Motor neuron (in vitro differentiated cells): ENCODE measurements at places on chromosomes 12 and 14.

- peak; percentile 50 for ATAC-seq
These were observed 14.1 kb downstream of the ZFHX2 start for GRCh38 chr14:23537351-23538049.

DNA sequence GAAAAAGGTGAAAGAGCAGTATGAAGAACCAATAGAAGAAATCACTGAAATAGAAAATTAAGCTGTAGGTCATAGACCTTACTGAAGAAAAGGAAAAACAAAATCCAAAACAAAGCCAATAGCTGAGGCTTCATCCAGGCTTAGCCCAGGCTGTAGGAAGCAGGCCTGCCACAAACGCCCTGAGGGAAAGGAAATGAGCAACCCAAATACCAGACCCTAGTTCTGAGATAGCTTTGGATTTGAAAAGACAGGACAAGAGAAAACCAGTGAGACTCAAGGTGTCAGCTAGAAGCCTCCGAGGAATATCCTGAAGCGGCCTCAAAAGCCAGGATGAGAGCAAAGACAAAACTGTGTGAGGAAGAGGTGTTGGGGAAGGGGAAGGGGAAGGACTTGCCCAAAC is 79.2 kb downstream of the FERMT2 start:
- no peak for ATAC-seq

GRCh38 chr12:95738024-95738611 is 52.4 kb downstream of the NTN4 start:
- no peak for ATAC-seq

GRCh38 chr12:793711-794110 is 41.3 kb downstream of the WNK1 start:
- no peak for ATAC-seq

- no peak for ATAC-seq
These were observed 52.3 kb downstream of the MVK start for GRCh38 chr12:109625749-109626377.

DNA sequence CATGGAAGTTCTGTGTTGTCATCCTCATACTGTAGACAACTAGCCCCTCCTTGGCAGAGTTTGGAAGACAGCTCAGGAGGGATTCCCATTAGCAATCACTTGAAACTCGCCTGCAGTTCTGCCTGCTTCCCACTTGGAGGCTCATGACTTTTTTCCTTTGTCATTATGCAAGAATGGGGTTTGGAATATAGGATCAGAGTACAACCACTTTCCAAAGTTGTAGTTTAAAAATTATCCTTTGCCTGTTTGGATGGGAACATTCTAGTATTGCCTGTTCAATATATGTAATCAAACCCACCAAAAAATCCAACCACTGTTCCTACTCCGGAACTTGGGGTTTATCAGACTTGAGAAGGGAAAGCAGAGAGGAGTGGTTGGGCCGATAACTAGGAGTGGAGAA is 2.1 kb upstream of the GPD1 start:
- peak; percentile 27 for ATAC-seq

GRCh38 chr12:60168441-60168840 is 572.6 kb downstream of the SLC16A7 start:
- no peak for ATAC-seq

- no peak for ATAC-seq
These were observed 454.5 kb downstream of the ADAMTS20 start for GRCh38 chr12:43097471-43097870.

- no peak for ATAC-seq
These were observed 158.2 kb downstream of the FOXN3 start for GRCh38 chr14:89258728-89259273.

GRCh38 chr14:62179367-62180018 is 417.3 kb downstream of the SNAPC1 start:
- peak; percentile 51 for ATAC-seq

GRCh38 chr12:102444093-102444492 is 36.3 kb downstream of the IGF1 start:
- no peak for ATAC-seq

DNA sequence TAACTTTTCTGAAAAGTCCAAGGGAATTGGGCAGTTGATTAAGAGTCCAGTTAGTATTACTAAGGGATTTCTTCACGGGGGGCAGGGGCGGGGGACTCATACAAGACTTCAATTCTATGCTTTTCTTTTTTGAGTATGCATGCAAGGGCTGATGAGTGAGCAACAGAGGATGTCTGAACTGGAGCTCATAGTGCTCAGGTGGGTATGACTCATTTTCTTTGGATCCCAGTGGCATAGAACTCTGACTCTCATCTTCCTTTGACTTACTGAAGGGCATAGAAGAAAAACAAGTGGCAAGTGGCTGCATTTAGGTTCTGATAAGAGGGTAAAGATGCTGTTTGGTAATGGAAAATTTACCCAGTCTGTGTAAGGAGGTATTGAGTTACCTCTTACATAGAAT is 749.2 kb downstream of the NOVA1 start:
- no peak for ATAC-seq

- no peak for ATAC-seq
These were observed 6.8 kb downstream of the MMP17 start for GRCh38 chr12:131834798-131835615.

GRCh38 chr12:76449583-76449982 is 101.4 kb upstream of the BBS10 start:
- ATAC-seq: no peak

GRCh38 chr14:30610787-30611343 is 11.3 kb upstream of the SCFD1 start:
- no peak for ATAC-seq

DNA sequence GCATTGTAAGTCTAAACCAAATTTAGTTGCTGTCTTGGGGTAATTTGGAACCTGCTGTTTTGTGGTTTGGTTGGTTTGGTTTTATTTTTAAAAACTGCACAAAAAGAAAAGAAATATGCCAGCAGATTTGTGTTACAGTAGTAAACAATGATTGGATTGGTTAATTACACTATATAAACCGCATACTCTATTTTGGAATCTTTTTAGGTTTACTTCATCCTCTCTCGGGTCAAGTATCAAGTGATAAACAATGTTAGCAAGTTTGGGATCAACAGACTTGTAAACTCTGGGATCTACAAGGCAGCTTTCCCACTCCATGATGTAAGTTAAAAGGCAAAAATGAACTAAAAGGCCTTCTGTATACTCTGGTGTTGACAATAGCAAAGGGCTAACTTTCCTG is 132.4 kb downstream of the ANO6 start:
- no peak for ATAC-seq

- ATAC-seq: peak; percentile 25
These were observed 31.1 kb downstream of the CCDC177 start for GRCh38 chr14:69543341-69544115.

- no peak for ATAC-seq
These were observed 6.0 kb upstream of the IL22 start for GRCh38 chr12:68259318-68259940.

DNA sequence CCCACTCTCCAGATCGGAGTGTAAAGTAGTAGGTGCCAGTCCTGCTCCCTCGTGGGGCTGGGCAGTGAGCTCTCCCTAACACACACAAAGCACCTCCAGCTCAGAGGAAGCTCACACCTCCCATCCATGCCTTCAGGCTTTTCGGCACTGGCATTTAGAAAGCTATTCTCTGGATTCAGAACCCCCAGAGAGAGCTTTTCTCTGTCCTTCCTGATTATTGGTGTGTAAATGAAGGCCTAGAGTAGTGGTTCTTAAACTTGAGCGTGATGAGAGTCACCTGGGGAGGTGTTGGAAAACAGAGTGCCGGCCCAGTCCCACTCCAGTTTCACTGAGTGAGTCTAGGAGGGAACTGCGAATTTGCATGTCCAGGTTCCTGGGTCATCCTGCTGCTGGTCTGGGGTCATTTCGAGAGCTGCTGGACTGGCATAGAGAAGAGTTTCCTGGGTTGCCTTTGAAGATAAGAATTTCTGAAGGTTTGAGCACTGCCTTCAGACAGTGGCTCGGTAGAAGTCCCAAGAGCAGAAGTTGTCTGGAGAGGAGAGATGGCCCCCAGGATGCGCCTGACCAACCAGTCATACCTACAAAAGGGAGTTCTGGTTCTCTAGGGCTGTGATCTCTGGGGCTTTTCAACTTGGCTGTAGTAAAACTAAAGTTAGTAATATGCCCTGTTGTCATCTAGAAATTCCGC is 15.1 kb downstream of the CD9 start:
- no peak for ATAC-seq

DNA sequence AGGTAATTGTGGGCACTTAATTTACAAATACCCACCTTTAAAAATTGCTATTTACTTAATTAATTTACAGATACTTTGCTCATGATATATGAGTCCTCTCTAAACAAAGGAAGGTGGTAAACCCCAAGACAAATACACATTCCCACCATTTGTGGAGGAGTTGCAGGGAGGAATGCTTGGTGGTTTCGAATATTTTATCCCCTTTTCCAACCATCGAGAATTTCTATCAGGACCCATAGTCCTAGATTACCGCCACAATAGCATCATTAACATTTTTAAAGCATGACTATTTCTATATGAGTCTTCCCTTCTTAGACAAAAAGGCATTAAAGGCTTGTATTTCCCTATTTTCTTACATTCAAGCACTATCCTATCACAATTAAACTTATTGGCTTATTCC is 34.2 kb upstream of the PLEKHA5 start:
- no peak for ATAC-seq

DNA sequence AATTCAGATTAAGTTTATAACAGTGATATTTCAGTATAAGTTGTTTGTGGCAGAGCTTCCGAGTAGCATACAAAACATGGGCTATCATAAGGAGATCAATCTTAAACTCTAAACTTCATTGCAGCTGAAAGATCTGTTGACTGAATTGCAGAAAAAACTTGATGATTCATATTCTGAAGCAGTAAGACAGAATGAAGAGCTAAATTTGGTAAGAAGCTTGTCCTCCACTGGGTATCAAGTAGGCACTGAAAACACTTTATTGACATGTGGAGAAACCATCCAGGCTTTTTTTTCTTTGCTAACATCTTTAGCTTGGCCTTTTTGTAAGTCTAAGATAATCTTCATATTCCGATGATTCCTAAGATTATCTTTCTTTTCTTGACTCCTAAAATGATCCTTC is 93.0 kb downstream of the KTN1 start:
- ATAC-seq: no peak

GRCh38 chr14:22888662-22889061 is 5.6 kb downstream of the REM2 start:
- ATAC-seq: no peak

- no peak for ATAC-seq
These were observed 92.4 kb downstream of the TMTC1 start for GRCh38 chr12:29691161-29691854.

- no peak for ATAC-seq
These were observed 52.2 kb downstream of the ST8SIA1 start for GRCh38 chr12:22282283-22282682.

- ATAC-seq: no peak
These were observed 11.8 kb downstream of the FOXG1 start for GRCh38 chr14:28778138-28779117.

GRCh38 chr12:5511644-5512600 is 80.0 kb downstream of the NTF3 start:
- no peak for ATAC-seq

GRCh38 chr12:10610188-10610587 is 3.2 kb downstream of the MAGOHB start:
- no peak for ATAC-seq

DNA sequence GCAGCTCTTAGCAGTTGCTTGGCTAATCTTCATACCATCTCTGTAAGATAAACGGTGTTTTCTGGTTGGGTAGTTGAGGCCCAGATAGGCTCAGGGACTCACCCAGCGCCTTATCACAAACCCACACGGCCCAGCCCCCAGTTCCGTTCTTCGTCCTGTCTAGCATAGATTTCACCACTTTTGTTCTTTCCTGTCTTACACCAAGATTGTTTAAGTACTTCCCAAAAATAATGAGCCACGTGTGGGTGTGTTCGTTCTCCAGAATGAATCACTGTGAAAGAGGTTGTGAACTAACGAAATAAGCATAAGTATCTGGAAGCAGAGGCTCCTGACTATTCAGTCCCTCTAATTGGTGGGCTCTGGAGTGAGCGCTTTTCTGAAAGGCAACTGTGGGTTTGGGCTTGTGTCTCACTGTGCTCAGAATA is 21.4 kb downstream of the ACVR1B start:
- no peak for ATAC-seq

GRCh38 chr12:11812586-11813437 is 163.3 kb downstream of the ETV6 start:
- ATAC-seq: peak; percentile 91

GRCh38 chr14:50395448-50395847 is 1.2 kb downstream of the CDKL1 start:
- ATAC-seq: no peak

DNA sequence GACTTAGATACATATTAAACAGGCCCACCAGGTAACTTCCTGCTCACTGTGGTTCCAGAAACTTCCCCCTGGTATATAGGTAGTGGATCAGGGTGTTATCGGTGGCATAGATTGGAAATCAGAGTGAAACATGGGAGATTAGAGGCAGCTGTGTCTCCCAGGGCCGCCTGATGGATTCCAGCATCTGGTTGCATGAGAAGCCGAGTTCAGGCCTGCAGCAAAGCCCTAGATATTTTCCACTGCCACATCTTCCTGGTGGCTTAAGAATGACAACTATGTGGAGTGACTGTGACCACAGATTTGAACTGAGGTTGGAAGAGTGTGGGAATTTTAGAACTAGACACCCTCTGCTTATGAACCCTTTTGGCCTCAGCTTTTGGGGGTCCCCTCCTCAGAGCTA is 184.8 kb upstream of the NTF3 start:
- no peak for ATAC-seq

DNA sequence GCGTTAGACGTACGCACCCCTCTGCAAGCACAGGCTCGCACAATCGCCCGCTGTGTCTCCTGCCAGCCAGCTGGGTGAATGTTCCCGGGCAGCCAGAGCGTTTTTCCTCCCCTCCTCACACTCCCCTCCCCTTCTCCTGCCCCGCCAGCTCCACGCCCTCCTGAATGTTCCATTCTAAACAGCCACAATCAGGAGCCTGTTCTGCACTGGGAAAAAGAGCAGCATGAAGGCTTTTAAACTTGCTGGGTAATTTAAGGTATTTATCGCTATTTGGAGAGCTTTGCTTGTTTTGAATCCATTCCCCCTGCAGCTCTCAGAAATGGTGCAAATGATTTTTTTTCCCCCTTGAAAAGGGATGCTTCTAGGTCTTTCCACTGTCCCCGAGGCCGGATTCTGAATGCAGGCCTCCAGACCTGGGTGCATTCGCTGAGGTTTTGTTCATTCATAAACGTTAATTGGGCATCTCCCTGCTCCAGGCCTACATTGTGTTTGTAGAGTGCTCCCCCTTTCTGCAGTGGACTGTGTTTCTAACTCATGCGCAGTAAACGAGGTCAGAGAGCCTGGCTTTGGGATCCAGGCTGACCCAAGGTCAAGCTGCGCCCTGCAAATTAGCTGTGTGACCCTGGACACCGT is 212.5 kb downstream of the CHST11 start:
- no peak for ATAC-seq

DNA sequence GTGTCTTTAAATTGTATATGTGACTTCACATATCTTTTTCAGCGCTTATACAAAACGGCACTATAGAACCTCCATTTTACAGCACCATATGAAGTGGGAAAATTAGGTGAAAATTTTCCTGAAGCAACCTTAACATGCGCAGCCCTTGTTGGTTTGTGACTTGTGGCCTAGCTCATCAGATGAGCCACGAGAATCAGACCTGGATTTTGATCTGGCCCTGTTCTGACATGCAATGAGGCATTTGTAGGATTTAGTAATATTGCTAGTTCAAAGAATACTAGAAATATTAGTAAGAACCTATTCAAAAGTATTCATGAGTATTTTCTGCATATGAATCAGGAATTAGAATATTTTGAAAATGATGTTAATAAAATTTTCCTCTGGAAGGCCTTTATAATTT is 2.9 kb downstream of the CDKN1B start:
- no peak for ATAC-seq
